Activated naive CD4-positive, alpha-beta T cell (primary cell): ENCODE measurements at places on chromosomes 2 and 18.

- no peak for DNase-seq
Observed at GRCh38 chr18:68234131-68234530, 480.8 kb downstream of the TMX3 start.

DNA sequence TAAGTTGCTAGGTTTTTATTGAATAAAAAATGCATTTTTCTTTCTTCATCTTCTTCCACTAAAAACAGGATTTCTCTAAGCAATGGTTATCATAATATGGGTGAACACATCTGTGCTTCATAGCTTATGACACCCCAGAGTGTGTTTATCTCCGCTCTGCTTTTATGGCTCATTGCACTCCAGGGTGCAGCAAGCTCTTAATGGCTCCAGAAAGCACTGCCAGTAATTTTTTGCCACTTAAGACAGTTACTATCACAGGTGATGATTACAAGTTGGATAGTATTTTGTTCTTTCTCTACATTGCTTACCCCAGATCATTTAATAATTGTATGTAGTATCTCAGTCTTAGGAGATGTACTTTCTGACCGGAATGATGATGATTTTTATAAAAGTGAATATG, 239.3 kb upstream of the CDH20 start:
- no peak for DNase-seq

DNA sequence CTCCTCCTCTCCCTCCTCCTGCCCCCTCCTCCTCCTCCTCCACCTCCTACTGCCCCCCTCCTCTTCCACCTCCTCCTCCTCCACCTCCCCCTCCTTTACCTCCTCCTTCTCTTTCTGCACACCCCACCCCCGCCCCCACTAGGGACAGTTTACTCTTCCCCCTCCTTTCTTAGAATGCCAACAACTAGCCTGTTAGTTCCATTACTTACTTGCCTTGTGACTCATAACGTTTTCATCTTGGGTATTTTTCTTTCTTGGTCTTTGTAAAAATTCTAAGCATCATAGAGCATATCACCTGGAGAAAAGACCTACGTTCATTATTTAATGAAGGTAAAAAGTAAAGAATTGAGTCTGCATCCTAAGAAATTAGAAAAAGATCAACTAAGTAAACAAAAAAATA, 165.3 kb downstream of the NEDD4L start:
- no peak for DNase-seq

GRCh38 chr2:19244460-19245363, 113.7 kb downstream of the OSR1 start:
- no peak for DNase-seq

GRCh38 chr2:227456772-227457171, 15.2 kb upstream of the AGFG1 start:
- DNase-seq = no peak

DNA sequence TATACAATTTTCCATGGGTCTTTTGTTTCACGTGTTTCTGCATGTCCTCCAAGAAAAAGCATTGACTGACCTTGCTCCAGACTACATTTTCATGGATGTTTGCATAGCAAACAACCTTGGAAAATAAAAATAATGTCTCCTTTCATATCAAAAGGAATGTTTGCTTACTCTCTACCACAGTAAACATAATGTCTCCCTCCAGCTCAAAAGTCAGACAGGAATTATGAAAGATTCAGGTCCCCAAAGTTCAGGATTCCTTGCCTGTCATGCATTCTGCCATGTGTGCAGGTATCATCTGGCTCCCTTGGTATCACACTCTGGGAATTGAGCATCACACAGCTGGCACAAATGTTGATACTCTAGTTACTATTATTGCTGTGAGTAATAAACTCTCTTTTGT, 103.1 kb upstream of the ZC3H15 start:
- DNase-seq = no peak

DNA sequence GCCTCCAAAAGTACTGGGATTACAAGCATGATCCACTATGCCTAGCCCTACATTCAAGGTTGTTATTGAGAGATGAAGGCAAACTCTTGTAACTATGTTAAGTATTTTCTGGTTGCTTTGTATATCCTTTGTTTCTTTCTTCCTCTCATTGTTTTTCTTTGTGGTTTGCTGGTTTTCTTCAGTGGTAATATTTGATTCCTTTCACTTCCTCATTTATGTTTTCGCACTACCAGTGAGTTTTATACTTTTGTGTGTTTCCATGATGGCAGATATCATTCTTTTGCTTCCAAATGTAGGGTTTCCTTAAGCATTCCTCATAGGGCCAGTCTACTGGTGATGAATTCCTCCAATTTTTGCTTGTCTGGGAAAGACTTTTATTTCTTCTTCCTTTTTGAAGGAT, 90.2 kb downstream of the NCK2 start:
- no peak for DNase-seq

DNA sequence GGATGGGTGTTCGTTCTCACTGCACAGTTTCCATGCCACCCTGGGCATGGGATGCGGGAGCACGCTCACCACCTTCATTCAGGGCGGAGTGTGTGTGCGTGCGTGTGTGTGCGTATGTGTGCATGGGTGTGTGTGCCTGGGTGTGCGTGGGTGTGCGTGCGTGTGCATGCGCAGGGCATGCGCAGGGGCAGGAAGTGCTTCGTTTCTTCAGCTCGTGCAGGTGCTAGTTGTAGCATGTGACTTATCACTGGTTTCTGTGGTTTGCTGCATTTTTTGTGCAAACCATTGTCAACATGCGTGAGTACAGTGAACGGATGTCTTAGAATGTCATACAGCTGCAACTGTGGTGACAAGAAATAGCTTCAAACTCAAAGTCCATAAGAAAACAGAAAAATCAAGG, 179.5 kb downstream of the PTGR3 start:
- DNase-seq = no peak

- no peak for DNase-seq
Observed at GRCh38 chr2:228446734-228447133, 265.2 kb upstream of the SPHKAP start.
